ENCODE measurements at places on chromosomes 13 and 19.
A peak's percentile ranks its signal among the peaks of the same experiment; 100 is the strongest.

- DNase-seq = no peak
Measured at GRCh38 chr13:27425158-27425917, 919 bp downstream of the GTF3A start.

DNA sequence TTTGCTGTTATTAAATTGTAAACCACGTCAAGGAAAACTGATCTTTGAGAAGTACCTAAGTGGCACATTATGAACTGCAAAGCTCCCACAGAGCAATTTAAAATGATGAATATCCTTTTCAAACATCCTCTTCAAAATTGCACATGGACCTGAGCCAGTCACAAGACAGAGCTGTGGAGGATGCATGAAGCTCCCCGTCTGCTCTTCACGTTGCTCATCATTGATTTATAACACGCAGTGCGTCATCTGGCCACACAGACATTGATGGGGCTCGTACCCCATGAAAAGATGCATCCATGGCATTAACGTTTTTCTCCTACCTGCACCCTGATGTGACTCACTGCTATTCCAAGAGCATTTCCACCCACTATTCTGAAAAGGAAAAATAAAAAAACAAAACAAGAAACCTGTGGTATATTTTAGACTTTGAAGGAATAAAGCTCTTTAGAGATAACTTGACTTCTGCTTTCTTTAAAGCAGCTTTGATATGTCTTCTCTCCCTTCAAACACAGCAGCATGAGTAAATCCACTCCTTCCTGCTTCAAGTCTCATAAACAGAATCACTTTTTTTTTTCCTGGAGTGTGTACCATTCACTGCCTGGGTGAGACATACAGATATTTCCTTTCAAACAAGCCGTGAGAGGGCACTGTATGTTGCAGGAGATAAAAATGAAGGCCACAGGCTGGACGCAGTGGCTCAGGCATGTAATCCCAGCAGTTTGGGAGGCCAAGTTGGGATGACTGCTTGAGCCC is 7.2 kb upstream of the SERTM1 start:
- DNase-seq = no peak

- DNase-seq = no peak
Measured at GRCh38 chr13:45332831-45333219, 8.2 kb downstream of the TPT1 start.

GRCh38 chr19:46824890-46825730 is 25.5 kb downstream of the AP2S1 start:
- no peak for DNase-seq

- DNase-seq = no peak
Measured at GRCh38 chr13:109738298-109738746, 48.1 kb downstream of the IRS2 start.

- no peak for DNase-seq
Measured at GRCh38 chr13:95724252-95724651, 47.3 kb downstream of the DNAJC3 start.

DNA sequence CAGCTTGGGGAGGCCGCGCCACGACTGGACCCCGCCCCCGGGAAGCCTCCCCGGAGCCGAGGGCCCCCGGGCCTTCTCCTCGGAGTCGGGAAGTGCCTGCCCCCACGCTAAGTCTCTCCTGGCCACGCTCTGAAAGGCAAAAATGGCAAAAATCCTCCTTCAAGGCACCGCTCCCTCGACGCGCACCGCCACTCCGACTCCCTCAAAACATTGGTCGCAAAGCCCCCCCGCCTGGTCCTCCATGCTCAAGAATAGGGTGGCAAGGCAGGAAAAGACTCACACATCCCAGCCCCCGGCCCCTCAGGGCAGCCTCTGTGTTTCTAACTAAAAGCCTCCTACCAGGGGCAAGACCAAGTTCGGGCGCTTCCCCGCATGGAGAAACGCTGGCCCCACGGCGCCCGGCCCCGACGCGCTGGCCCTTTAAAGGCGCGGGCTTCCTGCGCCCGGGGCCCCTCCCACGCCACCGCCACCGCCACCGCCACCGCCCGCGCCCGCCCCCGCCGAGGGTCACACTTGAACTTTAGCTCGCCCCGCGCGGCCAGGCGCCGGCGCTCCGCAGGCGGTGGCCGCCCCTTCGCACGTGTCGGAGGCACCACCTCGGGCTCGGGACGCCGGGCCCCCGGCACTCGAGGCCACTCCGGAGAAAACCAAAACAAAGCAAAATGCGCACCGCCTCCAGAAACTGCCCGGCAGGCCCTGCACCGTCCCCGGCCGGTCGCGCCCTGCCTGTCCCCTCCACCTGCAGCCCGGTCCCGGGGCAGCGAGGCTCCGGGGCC is 1.9 kb downstream of the FOXO1 start:
- DNase-seq = no peak

DNA sequence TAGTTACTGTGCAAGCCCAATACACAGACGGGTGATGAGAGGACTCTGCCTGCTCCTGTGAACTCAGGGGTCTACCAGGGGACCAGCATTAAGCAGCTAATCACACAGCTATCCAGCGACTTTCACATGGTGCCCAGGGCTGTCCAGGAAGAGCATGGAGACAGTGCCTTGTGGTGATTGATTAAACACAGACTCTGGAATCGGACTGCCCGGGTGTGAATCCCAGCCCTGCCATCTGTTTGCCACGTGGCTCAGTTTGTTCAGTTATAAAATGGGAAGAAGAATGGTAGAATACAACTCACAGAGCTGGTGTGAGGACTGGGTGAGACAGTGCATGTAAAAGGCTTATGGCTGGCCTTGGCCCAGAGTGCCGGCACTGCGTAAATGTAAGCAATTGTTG is 42.1 kb upstream of the NPAS1 start:
- DNase-seq = no peak

GRCh38 chr19:3577723-3578344 is 5.1 kb downstream of the HMG20B start:
- no peak for DNase-seq

DNA sequence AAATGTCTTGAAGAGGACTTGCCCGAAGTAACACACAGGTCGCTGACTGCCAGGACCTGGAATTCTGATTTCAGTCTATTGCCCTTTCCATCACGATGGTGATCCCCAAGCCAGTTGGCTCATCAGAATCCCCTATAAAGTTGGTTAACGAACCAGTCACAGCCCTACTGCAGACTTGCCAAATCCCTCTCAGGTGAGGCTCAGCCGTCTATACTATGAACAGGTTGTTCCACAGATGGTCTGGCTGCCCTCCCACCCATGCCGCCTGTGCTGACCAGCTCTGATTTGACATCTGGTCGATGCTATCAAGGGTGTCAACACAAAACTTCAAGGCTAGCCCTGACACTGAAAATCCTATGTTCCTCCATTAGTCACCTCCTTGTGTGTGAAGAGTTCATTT is 90.0 kb downstream of the RNASEH2B start:
- DNase-seq = no peak

GRCh38 chr13:76455960-76456359 is 430.2 kb downstream of the KCTD12 start:
- peak; percentile 83 for DNase-seq

DNA sequence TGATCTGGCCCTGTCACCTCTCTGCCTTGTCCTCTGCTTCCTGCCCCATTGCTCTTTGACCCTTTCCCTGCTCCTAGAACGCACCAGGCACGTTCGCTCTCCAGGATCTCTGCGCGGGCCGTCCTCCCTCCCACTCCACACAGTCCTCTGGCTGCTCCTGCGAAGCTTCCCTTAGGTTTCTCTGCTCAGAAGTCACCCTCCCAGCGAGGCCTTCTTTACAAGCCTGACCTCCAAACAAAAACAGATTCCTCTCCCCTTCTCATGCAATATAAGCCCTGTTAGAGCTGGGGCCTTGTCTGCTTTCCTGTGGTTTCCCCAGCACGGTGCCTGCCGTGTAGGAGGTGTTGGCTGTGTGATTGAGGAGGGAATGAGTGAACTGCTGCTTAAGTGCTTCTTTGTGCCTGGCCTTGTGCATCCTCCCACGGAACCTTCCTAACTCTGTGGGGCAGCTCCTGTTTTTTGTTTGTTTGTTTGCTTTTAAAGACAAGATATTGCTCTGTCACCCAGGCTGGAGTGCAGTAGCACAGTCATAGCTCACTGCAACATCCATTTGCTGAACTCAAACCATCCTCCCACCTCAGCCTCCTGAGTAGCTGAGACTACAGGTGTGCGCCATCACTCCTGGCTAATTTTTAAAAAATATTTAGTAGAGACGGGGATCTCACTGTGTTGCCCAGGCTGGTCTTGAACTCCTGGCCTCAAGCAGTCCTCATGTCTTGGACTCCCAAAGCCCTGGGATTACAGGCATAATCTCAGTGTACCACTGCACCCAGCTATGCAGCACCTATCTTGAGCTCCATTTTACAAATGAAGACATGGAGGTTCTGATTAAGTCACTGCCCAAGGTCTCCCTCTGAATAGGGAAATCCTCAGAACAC is 82.0 kb downstream of the SIPA1L3 start:
- no peak for DNase-seq

GRCh38 chr13:27353708-27354107 is 70.7 kb upstream of the GTF3A start:
- DNase-seq = no peak

- DNase-seq = no peak
Measured at GRCh38 chr13:112074139-112074865, 7.4 kb downstream of the SOX1 start.

GRCh38 chr13:59568306-59568705 is 595.4 kb downstream of the DIAPH3 start:
- no peak for DNase-seq

DNA sequence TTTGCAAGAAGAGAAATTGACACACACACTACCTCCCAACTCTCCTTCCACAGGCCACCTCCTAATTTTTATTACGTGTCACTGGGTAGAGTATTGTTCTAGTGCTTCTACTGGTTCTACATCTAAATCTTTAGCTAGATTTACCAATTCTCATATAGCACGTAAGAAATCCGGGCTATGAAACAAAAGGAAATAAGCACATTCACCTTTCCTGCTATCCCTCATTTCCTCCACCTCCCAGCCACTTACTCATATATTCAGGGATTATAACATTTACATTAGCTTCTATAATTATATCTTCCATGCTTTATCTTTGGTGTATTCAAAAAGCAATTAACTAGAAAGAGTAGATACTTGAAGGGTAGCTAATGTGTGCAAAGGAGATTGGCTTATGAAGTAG is 39.7 kb downstream of the USP12 start:
- no peak for DNase-seq

Data from fibroblast of skin of left quadriceps (primary cell).